Right atrium auricular region (tissue), 2 donors: ENCODE measurements at places on chromosomes 5 and 9.

GRCh38 chr5:41842777-41843176 lies 27.4 kb downstream of the OXCT1 start:
- no peaks in the 10 kb centered on the region for H3K36me3 ChIP-seq
- no peaks in the 10 kb centered on the region for H3K27me3 ChIP-seq
- DNase-seq: no peak
- no peak overlapping the region for H3K4me3 ChIP-seq
- no peaks in the 10 kb centered on the region for H3K4me1 ChIP-seq

- DNase-seq: no peak
- peak overlapping the region; percentile 94 for H3K4me3 ChIP-seq
- H3K27me3 ChIP-seq: no peaks in the 10 kb centered on the region
- peak overlapping the region; percentile 91 for H3K27ac ChIP-seq
These were observed 2.0 kb downstream of the RGMB start for GRCh38 chr5:98775246-98776065.

DNA sequence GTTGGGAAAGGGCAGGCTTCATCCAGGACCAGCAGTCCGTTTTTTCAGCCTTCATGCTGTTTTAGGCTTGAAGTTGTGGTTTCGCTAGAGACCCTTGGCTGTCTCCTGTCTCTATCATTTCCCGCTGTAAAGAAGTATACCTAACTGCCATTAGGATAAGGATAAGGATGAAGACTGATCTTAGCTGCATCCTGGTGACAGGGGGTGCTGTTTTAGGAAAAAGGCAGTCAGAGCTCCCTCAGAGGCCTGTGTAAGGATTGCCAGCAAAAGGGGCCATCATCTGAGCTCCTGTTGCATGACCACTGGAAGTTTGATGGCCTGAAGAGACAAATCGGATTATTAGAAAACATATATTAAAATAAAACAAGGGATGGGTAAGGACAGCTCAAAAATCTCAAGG lies 64.8 kb upstream of the FGF10 start:
- no peaks in the 10 kb centered on the region for H3K27me3 ChIP-seq
- DNase-seq: no peak
- H3K4me1 ChIP-seq: no peaks in the 10 kb centered on the region
- H3K27ac ChIP-seq: no peak overlapping the region
- no peaks in the 10 kb centered on the region for H3K36me3 ChIP-seq

DNA sequence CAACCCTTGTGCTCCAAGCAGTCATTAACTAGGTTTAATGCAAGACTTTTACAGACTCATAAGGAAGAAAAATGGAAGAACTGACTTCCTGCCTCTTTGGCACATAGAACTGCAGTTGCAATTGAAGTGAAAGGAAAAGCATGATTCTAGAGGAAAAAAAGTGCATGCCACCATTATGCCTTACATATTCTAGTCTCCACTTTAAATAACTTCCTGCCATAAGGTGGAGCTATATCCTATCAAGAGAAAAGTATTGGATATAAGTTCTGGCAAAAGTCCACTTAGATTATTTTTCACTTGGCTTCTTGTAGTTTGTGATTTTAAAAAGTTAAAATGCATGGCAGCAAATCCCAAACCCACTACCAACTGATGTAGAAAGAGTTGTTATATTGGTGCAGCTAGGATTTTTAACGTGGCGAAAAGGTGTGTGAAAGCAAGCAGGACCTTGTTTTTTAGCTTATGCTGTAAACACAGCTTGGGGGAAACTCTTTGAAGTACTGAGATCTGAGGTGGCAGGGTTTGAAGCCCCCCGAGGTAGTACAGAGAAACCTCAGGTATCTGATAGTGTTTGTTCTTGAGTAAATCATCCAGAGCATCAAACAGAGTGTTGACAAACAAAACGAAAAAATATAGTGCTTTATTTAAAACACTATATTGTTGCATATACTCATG lies 117.9 kb downstream of the ANXA1 start:
- no peak overlapping the region for H3K27ac ChIP-seq
- H3K4me1 ChIP-seq: no peaks in the 10 kb centered on the region
- no peaks in the 10 kb centered on the region for H3K27me3 ChIP-seq
- no peak for DNase-seq
- H3K36me3 ChIP-seq: no peaks in the 10 kb centered on the region

DNA sequence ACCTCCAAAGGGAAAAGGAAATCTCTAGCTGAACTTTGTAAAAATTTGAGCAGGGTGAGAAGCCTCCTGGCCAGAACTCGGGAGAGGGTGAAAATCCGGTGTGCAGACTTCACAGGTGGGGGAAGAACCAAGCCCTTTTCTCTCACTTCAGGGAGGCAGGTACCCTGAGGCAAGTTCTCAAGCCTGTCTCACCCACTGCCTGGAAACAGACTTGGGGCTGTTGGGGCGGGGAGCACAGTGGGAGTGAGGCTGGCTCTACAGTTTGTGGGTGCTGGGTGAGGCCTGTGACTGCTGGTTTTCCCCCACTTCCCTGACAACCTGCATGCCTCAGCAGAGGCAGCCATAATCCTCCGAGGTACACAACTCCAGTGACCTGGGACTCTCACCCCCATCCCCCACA lies 187.1 kb downstream of the KIF4B start:
- no peaks in the 10 kb centered on the region for H3K27me3 ChIP-seq
- no peak overlapping the region for H3K4me3 ChIP-seq
- DNase-seq: no peak
- no peak overlapping the region for H3K27ac ChIP-seq
- H3K36me3 ChIP-seq: no peaks in the 10 kb centered on the region
- H3K4me1 ChIP-seq: no peaks in the 10 kb centered on the region
